ENCODE measurements at places on chromosomes 3 and 15.

DNA sequence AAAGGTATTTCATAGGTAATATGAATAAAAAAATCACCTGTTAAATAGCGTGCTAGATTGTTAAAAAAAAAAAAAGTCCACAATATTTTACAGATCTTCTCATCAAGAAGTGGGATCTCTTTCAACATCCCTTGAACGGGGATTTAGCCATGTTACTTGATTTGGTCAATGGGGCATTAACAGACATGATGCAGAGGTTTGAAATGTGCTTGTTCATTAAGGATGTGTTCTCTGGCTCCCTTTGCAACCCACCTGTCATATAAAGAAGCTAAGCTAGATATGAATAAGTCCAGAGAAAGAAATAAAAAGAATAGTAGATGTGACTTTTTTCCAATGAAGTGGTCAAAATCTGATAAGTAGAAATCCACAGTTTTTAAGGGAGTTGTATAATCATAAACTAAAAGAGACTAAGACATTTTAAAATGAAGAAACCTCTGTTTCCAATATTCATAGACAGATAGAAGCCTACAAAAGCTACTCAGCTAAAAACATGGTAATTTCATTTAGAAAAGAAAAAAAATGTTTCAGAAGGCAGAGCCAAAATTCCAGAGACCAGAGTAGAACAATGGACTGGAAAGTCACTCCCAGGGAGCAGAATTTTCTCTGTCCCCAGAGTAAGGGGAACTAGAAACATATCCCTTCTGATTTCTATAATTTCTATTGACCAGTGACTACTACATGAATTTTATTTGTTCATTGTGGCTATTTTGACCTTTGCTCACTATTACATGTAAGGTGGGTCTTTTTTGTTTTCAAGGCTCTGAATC is 79.2 kb downstream of the PLSCR2 start:
- no peak for ATAC-seq

DNA sequence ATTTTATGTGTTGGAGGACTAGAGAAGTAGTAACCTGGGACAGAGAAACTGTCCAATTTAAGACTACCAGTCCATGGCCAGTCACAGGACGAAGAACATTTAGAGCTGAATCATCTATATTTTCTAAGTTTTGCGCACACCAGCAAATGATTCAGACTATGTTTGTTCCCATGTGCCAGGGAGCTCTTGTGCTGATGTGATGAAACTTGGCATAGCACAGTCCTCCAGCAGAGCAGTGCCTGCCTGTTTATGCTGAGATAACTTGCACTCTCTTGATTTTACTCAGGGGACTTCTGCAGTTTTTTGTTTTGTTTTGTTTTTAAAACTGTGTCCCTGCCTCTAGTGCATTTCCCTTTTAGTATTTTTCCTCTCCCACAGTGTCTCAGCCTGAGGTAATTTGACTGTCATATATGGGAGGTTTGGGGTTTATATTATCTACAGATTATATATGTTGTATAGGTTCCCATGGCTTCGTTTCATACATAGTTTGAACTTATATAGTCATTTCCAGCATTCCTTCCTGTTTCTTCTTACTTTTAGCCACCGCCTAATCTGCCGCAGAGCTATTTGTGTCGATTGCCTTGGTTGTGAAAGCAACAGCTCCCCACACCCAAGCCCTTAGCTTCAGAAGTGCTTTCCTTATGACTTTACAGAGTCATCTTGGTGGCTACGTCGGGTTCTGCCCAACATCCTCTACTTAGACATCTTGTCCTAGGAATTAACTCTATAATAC is 45.5 kb downstream of the PPM1L start:
- no peak for ATAC-seq

- no peak for ATAC-seq
Observed at GRCh38 chr15:48451241-48451640, 120.0 kb downstream of the DUT start.

DNA sequence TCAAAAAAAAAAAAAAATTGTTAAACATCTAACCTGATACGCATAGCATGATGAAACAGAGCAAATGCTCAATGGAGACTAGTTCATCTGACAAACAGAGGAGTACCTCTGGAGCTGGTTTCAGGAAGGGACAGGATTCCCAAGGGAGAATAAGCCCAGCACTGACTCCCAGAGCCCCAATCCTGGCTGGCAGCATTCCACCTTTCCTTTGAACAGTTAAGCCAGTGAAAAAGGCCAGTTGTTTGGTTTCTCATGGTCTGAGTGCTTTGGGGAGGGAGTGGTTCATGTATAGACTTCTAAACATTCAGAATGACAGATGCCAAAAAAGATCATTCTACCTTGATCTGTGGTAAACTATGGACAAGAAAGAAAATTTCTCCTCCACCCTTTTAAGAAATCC is 277.9 kb upstream of the RARB start:
- ATAC-seq = no peak
